HEK293T (cell line): ENCODE measurements at places on chromosomes 6 and 20.
A peak's percentile ranks its signal among the peaks of the same experiment; 100 is the strongest.

DNA sequence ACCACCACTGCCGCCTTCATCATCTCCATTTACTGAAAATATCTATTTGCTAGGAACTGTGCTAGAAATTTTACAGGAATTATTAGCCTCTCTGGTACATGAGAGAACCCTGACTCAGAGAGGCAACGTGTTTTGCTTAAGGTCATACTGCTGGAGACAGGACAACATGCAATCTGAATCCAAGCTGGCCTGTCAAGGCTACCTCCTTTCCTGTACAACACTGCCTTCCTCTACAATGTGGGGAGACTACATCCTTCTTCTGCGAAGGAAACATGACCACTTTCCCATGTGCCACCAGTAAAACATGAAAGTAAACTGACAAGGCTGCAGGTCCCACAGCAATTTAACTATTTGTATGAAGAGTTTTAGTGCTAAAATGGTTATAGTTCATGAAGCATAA, 200.9 kb downstream of the BACH2 start:
- DNase-seq = no peak

GRCh38 chr20:24364482-24364881, 104.9 kb upstream of the SYNDIG1 start:
- no peak for DNase-seq

DNA sequence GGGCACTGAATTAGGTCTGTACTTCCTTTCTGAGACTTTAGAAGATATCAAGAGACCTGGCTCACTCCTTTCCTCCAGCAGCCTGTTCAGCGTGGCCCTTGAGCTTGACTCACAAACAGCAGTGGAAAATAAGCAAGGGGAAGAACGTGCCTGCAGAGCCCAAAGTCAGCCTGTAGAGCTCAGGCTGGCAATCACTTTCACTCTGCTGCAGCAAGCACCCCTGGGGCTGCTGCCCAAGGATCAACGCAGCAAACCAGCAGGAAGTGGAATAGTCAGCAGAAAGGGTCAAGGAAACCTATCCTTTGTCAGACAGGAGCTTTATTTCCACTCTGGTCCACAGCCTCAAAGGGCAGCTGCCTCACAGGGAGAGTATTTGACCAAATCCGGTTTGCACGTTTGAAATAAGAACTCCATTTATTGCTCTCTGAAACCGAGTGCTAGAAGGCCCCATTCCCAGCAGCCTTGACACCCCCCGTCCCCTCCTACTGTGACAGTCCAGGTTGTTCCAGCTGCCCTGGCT, 77.4 kb downstream of the PRDM1 start:
- DNase-seq = peak; percentile 17

- peak; percentile 60 for DNase-seq
Measured at GRCh38 chr6:152750694-152751093, at the start of gene VIP. Gene VIP (plus strand): TSS chr6:152750797. CDS start chr6:152752178, 1,381 bp downstream.

- no peak for DNase-seq
Measured at GRCh38 chr20:20571068-20571780, 141.2 kb downstream of the RALGAPA2 start.

DNA sequence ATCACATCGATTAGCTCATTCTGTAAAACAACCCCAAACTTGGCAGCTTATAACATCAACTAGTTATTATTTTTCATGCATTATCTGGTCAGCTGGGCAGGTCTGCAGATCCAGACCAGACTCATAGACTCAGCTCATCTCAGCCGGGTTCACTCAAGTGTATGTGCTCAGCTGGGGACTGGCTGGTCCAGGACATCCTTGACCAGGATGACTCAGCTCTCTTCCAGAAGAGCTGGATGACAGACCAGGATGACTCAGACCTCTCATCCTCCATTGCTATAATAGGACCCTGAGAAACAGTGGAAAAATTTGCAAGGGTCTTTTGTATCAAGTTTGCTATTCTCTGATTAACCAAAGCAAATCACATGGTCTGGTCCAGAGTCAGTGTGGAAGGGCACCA, 312.5 kb upstream of the PLCB4 start:
- DNase-seq = no peak

DNA sequence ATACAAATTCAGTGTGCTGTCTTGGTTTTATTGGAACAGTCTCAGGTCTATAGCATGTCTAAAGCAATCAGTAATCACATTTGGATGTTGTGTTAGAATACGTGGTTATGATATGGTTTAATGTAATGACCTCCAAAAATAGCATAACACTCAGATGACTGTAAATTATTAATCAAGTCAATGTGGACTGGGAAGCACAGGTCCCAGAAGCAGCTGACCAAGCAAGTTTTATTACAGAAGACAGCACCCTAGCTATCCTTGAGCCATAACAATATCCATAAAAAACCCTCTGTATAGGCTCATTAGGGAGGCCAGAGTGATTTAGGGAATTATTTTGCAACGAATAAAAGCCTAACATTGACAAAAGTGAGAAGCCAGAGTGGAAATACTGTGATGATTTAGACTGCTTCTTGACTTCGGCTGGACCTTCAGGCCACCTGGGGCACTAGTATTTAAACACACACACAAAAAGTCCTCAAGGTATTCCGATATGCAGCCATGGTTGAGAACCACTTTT, 66.9 kb downstream of the RSPH3 start:
- DNase-seq = no peak

- no peak for DNase-seq
Measured at GRCh38 chr20:33082546-33082945, 3.1 kb downstream of the BPIFB4 start.

DNA sequence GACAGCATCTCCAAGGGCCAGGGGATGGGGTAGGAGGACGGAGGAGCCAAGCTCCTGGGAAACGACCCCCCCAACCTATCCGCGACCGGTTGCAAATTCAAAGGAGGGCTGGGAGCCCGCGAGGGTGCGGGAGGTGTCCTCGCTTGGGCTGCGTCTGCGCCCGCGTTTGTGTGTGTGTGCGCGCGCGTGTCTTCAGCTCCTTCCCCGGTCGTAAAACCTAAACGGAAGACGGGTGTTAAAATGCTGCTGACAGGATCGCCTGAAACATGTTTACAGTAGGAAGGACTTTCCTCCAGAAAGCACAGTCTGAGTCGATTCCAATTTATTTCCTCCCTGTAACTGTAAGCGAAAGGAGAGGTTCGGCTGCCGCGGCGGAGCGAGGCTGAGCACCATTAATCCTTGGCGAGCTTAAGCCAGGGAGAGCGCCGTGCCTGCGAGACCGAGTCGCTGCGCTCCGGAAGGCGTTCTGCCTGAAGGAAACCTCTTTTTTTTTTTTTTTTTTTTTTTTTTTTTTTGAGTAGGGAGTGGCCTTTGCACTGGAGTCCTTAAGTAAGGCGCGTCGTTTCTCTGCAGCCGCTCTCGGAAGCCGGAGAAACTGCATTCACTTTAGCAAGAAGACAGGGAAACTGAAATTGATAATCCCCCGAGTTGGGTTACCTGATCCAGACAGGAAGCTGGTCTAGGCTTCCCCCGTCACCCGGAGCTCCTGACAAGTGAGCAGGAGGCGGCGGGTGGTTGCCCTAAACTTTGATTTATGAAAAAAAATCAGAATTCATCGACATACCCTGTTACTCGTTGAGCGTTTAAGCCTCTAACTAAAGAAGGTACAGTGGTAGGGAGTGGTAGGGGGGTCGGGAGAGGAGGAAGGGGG, 4.8 kb upstream of the SOX4 start:
- peak; percentile 57 for DNase-seq

DNA sequence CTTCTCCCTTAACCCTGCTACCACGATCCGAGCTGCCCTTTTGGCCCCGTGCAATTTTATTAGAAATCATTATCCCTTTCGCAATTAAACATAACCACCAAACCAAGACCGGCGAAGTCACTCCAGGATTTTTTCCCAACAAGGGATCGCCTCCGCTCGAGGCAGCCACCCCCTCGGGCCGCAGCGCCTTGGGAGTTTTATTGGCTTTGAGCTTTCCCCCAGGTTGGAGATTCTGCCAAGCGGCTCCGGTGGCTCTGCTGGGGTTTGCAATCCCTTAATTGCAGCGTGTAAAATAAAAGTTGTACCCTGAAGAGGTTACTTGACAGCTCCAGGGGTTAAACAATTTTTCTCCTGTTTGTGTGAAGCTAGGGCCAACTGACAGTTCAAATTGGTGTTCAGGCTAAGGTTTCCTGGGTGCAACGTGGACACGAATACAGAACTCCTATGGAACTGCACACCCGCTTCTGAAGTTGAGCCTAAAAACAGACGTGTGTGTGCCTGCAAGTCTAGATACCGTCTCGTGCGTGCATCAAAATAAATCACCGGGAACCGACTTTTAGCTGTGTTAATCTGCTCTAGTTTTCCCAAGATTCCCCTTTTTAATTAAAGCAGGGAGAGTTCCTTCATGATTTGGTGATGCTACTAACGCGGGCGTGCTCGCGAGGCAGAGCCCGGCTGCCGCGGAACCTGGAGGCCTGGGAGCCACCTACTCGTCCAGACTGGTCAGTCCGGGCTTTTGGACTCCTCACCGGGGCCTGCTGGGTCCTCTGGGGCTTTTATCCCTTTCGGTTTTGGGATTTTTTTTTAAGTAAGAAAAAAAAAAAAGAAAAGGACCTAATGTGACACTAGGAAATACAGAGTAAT, 975 bp upstream of the TFAP2A start:
- DNase-seq = no peak

DNA sequence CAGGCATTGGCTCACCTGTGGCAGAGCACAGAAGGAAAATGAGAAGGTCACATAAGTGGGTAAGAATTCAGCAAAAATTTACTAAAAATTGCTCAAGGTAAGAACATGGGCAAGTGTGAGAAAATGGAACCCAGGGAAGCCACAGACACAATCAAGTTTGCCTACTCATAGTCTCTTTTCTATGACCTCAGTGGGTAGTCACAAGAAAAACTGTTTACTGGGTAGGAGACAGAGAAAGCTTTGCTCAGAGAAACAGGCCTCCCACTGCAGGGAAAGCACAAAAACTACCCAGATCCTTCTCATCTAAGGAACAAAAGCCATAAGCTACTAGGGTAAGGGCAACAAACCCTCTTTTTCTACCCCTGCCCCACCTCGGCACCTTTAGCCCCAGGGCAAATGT, 35.2 kb downstream of the FAM184A start:
- DNase-seq = no peak

DNA sequence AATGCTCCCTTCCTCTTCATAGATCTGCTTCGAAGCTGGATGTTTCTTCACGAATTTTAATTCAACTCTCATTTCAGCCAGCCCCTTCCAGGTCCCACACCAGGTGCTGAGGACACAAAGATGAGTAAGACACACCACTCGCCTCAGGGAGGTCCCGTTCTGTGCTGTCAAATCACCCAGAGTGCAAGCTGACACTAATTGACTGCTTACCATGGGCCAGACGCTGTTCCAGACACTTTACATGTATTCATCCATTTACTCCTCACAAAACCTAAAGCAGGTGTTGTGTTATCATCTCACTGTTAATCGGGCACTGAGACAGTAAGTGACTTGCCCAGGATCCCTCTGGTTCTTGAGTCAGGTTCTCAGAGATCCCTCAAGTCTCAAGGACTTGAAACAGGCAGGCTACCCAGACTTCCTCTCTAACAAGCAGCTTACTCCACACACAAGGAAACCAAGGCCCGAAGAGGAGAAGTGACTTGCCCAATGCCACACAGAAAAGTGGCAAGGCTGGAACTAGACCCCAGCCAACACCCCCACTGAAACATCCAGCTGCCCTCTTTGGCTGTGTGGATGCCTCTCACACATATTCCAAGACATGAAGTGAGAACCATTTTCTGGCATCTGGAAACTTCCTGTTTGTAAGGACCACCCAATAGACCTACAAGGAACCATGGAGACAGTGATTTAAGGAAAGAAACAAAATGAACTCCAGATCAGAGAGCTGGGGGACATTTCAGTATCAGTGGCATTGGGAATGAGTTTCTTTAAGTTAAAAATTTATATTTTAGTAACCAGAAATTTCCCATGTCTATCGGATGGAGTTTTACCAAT, 174.5 kb downstream of the CDC5L start:
- DNase-seq = no peak

DNA sequence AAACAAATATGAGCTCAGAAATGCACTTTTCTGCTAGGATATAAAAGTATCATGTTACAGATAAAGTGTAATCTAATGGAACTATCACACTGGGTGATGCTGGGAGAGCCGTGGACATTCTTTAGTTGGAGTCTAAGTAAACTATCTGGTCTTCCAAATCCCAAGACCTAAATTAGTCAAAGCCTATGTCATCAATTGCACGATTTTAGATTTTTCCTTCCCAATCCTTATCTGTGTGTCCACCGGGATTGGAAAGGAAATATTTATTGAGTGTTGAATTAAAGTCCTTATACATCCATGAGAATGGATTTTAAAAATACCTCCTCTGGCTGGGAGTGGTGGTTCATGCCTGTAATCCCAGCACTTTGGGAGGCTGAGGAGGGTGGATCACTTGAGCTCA, 19.6 kb upstream of the MRAP2 start:
- DNase-seq = peak; percentile 17

- DNase-seq = peak; percentile 34
Measured at GRCh38 chr6:27591699-27592480, 119.0 kb upstream of the ZNF184 start.

DNA sequence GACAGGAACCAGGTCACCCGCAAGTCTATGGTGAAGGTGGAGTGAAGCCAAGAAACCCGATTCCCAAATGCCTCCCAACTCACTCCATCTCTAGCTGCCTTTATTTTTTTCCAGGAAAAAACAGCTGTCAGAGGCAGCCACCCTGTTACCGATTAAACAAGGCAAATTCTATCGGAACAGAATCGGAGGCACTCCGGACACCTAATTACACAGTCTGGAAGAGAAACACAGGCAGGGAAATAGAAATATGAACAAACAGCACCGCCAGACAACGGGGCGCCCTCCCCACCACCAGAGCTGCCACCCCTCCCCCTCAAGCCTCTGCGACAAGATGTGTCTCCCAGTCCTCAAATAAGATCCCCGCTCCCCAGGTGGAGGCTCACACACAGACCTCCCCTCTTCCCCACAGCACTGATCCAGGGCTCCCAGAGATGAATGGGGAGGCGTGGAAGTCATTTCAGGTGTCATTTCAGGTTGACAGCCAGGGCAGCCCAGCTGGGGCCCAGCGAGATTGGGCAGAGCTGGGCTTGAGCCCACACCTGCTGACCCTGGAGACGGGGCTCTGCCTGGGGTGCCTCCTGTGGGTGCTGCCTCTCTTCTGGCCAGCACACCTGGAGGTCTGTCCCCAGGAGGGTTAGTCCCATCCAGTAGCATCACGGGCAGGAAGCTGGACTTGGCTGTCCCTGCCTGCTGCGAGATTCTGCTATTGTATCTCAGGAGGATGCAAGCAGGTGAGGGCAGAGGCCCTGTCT, 19.8 kb upstream of the VSTM2L start:
- DNase-seq = no peak

GRCh38 chr20:31684153-31685015, 38.3 kb downstream of the BCL2L1 start:
- no peak for DNase-seq

DNA sequence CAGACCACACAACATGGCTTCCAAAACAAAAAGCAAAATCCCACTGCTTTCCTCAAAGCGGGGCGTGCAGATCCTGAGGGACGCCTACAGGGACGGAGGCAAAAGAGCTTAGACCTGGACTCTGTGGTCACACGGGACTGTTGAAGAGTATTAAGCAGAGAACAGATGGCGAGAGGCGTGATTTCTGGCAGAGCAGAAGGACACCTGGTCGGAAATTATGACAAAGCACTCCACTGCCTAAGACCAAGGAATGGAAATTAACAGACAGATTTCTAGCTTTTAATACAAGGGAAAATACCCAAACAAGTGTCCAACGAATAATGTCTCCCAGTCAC, 15.4 kb downstream of the CST7 start:
- DNase-seq = no peak
